ENCODE measurements at places on chromosomes 4 and X.

DNA sequence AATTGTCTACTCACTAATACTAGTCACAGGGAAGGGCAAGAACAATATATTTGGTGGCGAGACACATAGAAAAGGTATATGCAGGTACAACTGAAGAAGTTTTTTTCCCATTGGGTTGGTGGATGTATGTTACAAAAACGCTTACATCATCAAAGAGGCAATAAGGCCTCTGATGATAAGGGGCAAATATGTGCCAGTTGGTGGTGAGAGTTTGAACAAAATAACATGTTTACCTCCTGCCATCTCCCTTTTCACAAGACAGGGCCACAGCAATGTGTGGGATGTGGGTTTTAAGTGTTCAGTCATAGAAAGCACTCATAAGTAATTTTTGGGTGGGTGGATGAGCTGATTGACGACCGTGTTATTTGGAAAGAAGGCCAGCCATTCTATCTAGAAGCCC lies 41.7 kb downstream of the PAGE2 start:
- DNase-seq: no peak

DNA sequence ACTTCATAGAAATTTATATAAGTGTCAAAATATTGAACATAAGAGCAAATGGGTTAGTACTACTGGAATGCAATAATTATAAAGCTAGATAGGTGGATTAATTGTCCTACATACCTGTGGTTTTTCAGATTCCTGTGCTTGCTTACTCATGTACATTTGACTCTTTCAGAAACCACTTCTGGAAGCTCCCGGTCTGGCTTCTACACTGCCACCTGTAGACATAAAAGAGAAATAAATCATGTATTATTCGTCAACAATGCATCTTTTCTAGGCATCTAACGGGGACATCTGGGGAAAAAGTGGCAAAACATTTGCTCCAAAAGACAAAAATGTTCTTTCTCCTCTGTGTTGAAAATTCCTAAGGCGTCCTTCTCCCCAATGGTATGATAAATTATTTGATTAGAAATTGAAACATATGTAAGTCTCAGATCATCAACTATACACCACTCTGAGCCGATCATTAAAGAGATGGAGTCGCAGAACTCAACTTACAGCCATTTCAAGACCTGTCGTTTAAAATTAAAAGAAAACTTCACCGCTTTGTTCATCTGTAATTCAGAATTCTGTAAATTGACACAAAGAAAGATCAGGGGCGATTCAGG lies 648.7 kb upstream of the DIPK2B start:
- DNase-seq: no peak

DNA sequence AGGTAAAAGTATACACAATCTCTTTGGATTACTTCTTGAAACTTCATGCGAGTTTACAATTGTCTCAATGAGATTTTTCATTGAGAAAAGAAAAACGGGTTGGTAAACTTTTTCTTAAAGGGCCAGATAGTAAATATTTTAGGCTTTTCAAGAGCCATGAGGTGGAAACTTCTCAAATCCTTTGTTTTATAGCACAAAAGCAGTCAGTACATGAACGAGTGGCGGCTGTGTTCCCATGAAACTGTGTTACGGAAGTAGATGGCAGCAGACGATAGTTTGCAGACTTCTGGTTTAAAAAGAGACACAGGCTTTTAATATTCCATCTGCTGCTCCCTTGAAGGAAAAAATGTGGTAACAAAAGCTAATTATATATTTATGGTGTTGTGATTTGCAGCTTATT lies 332.0 kb downstream of the TENM3 start:
- no peak for DNase-seq

- DNase-seq: no peak
Observed at GRCh38 chr4:1799387-1800375, 6.6 kb downstream of the FGFR3 start.

DNA sequence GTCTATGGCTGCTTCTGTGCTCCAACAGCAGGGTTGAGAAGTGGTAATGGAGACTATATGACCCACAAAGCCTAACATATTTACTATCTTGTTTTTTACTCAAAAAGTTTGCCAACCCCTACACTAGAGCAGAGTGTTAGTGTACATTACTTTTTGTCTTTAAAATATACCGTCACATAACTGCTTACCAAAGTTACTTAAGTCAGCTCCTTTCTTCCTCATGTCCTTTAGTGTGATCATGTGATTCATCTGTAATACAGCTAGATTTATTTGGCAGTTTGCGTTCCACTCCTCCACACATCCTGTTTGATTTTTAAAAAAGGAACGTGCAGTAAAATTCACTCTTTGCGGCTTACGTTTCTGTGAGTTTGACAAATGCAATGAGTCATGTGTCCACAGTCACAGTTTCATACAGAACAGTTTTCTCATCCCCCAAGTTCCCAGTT lies 162.4 kb upstream of the GPRIN3 start:
- no peak for DNase-seq
